ENCODE measurements at places on chromosomes 3 and 15. TPM values are rescaled to one million over a fixed set of nuclear protein-coding genes. Genes with fewer than 3 reads are reported as not detected.

IFT80 gene
- 39.6 TPM for total RNA-seq

MESP2 gene
- total RNA-seq, result not detected

EPHB1 gene
- total RNA-seq, result 3.1 TPM

COLQ gene
- total RNA-seq, result 6.1 TPM

EAF2 gene
- 9.3 TPM for total RNA-seq

SCAANT1 gene
- total RNA-seq, result not detected
